ENCODE measurements at places on chromosomes 12 and 14.

DNA sequence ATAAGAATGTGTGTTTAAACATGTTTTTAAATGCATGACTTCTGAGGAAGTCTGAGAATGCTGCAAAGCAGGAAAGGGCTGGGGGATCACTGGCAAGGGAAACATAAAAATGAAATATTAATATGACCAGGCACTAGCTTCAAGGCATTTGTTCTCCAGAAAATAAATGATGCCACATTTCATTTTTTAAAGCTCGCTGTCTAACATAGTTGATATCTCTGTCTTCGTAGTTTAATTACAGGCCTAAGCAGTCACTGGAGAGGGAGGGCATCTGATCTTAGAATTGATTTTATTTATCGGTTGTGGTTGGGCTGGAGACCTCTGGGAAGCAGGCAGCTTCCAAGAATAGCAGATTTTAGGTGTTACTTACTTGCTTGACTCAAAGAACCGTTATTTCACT is 87.5 kb downstream of the TBC1D30 start:
- no peak overlapping the region for H3K27ac ChIP-seq

GRCh38 chr12:109858764-109859163 is 21.6 kb downstream of the GLTP start:
- no peaks in the 10 kb centered on the region for H3K27me3 ChIP-seq
- no peak overlapping the region for H3K4me3 ChIP-seq
- peaks cover 11% of the 10 kb centered on the region for H3K4me1 ChIP-seq
- peaks cover 2% of the 10 kb centered on the region for H3K36me3 ChIP-seq

- H3K27ac ChIP-seq: no peak overlapping the region
- H3K27me3 ChIP-seq: no peaks in the 10 kb centered on the region
- H3K36me3 ChIP-seq: no peaks in the 10 kb centered on the region
- H3K4me3 ChIP-seq: no peak overlapping the region
- DNase-seq: no peak
Measured at GRCh38 chr12:67804168-67804567, 155.6 kb downstream of the DYRK2 start.

DNA sequence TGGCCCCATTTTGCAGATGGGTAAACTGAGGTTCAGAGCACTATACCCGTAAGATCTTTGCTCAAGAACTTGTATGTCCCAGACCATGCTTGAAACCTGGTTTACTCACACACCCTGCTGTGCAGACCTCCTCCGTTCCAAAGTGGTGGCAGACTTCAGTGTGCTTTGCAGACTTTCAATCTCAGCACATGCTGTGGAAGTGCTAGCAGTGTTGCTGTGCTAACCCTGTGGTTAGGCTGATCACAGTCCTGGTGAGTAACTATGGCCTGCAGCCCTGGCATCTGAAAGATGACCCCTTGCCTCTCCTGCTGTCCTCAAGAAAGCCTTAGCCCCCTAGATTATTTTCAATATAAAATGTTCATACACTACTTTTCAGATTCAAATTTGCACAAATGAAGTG is 450.6 kb downstream of the DPF3 start:
- peaks cover 79% of the 10 kb centered on the region for H3K4me1 ChIP-seq
- H3K27ac ChIP-seq: peak overlapping the region; percentile 90
- peaks cover 14% of the 10 kb centered on the region for H3K36me3 ChIP-seq
- peaks cover 7% of the 10 kb centered on the region for H3K27me3 ChIP-seq
- DNase-seq: no peak

DNA sequence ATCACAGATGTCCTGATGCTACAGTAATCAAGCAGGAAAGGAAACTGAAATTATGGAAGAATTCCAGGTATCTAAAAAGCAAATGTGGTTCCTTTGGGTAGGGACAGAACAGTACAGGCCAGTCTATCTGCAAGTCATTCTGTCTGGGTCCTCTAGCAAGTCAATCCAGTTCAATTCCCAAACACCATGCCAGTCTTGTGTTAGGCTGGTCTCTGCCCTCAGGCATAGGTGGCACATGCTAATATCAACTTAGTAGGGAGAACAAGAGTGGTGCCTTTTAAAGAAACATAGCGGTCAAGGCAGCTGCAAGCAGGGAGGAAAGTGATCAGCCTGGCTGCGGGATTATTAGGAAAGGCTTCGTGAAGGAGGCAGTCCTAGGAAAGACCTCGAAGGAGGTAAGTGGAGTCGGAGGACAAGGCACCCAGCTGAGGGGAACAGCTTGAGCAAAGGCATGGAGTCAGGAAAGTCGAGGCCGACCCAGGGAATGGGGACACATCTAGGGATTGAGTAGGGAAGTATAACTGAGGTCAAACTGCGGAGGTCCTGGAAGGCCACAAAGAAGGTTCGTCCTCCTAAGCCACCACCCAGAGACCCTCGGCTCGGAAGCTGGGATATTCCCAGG is 3.8 kb upstream of the PLEKHG6 start:
- no peaks in the 10 kb centered on the region for H3K36me3 ChIP-seq
- no peaks in the 10 kb centered on the region for H3K4me1 ChIP-seq
- H3K27me3 ChIP-seq: peaks cover 25% of the 10 kb centered on the region

GRCh38 chr12:57496822-57497221 is 9.0 kb downstream of the MARS1 start:
- H3K27ac ChIP-seq: no peak overlapping the region
- no peak for DNase-seq
- no peak overlapping the region for H3K4me3 ChIP-seq
- peaks cover 18% of the 10 kb centered on the region for H3K4me1 ChIP-seq
- H3K27me3 ChIP-seq: no peaks in the 10 kb centered on the region

DNA sequence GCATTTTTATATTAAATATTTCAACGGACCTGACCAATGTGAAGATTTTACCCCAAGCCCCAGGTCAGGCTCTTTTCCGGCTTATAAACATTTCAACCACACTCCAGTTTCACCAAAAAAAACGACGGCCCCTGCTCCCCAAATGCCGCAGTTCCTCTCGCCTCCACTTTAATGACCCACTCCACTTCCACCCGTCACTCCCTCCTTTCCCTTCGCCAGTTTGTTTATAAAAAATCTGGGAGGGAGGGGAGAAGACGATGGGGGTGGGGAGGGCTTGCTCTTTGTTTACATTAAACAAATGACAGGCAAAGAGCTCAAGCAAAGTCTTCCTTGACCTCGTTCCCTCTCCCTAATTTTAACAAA is 5.4 kb downstream of the SIX6 start:
- H3K36me3 ChIP-seq: no peaks in the 10 kb centered on the region
- H3K27ac ChIP-seq: no peak overlapping the region
- H3K4me3 ChIP-seq: peak overlapping the region; percentile 57
- H3K4me1 ChIP-seq: peaks cover 5% of the 10 kb centered on the region
- DNase-seq: no peak

GRCh38 chr14:102781063-102781462 is 3.8 kb downstream of the TRAF3 start:
- peaks cover 8% of the 10 kb centered on the region for H3K36me3 ChIP-seq
- no peak overlapping the region for H3K27ac ChIP-seq
- H3K4me3 ChIP-seq: no peak overlapping the region
- peaks cover 38% of the 10 kb centered on the region for H3K4me1 ChIP-seq
- H3K27me3 ChIP-seq: no peaks in the 10 kb centered on the region
- DNase-seq: no peak

DNA sequence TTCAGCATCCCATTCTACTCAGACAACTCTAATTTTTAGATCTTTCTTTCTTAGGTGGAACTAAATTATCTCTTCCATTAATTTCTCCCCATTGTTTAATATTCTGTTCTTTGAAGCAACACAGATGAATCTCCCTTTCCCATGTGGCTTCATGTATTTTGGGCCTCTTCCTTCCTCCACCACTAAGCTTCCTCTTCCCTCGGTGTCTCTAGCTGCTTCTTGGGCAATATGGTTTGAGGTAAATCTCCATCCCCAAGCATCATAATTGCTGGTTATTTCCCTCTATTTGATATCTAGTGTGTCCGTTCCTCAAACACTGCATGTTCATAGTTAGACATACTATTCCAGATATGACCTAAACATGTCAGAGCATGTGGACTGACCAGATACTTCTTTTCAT is 119.2 kb downstream of the PELI2 start:
- no peak overlapping the region for H3K4me3 ChIP-seq
- no peaks in the 10 kb centered on the region for H3K36me3 ChIP-seq
- no peak for DNase-seq
- no peak overlapping the region for H3K27ac ChIP-seq
